ENCODE measurements at places on chromosomes 12 and 14.

GRCh38 chr12:95326445-95326844, 108.8 kb downstream of the VEZT start:
- DNase-seq: no peak

DNA sequence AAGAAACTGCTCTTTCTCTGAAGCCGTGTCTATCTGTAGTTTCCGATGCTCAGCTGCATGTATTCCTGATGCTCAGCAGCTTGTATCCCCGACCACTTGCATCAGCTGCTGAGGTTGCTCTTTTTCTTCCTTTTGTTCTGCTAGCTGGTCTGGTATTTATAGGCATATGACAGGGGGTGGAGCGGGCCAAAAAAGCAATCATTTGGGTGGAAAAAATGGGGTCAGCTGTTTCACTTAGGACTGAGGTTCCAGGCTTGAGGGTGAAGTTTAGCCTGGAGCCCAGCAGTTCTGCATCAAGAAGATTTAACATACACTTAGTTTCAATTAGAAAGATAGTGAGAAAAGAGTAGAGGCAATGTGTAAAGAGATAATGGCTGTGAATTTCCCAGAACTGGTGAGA, 23.6 kb upstream of the AMN1 start:
- no peak for DNase-seq

GRCh38 chr12:105741786-105742566, 396.8 kb downstream of the NUAK1 start:
- DNase-seq: peak; percentile 67

- peak; percentile 35 for DNase-seq
Measured at GRCh38 chr14:94400422-94400841, 12.0 kb upstream of the SERPINA1 start.

GRCh38 chr12:47014474-47014873, 64.9 kb upstream of the PCED1B start:
- peak; percentile 79 for DNase-seq

DNA sequence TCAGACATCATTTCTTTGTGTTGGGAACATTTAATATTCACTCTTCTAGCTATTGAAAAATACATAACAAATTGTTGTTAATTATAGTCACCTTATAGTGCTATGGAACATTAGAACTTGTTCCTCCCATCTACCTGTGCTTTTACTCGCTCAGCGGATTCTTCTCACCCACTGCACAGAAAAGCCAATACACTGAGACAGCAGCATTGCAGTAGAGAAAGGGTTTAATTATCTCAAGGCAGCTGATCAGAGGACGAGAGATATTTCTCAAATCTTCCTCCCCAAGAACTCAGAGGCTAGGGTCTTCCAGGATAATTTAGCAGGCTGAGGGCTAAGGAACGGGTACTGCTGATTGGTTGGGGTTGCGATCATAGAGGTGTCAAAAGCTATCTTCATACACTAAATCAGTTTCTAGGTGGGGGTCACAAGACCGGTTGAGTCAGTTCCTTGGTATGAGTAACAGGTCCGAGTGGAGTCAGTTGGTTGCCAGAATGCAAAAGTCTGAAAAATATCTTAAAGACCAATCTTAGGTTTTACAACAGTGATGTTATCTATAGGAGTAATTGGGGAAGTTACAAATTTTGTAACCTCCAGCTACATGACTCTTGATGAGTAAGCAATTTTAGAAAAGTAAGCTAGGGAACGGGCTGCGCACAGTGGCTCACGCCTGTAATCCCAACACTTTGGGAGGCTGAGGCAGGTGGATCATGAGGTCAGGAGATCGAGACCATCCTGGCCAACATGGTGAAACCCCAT, 173.1 kb downstream of the FBXL14 start:
- no peak for DNase-seq

GRCh38 chr12:16187660-16188059, 89.8 kb downstream of the SLC15A5 start:
- no peak for DNase-seq

- peak; percentile 44 for DNase-seq
Measured at GRCh38 chr14:66070542-66071319, 415.4 kb upstream of the CCDC196 start.

DNA sequence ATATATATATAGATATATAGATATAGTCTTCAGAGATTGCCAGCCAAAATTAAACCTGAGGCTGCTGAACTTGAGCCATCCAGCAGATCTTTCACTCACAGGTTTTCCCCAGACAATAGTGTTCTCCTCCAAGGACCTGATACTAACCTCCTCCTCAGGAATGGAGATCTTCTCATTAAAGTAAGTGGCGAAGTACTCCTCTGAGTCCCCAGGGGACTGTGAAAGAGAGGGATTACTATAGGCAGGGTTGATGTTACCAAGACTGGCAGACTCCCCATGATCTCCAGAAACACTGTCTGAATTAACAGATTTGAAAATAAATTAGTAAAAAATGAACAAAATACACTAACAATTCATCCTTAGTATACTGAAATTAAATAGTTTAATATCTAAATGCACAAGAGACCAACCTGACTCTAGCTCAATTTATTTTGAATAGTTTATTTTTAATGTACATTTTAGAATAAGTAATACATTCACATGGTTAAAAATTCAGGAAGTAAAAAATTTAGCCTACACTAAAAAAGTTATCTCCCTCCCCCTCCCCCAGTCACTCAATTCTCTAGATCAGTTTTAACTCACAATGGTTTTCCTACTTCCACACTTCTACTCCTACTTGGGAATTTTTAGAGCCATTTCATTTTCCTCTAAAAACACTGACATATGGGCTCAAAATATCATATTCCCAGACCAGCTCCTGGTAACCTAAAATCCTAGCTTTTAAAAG, 17.7 kb downstream of the SLC11A2 start:
- DNase-seq: no peak

- DNase-seq: no peak
Measured at GRCh38 chr14:94615254-94615653, 3.1 kb downstream of the SERPINA3 start.

GRCh38 chr12:87216436-87216835, 812.8 kb downstream of the C12orf50 start:
- peak; percentile 20 for DNase-seq

DNA sequence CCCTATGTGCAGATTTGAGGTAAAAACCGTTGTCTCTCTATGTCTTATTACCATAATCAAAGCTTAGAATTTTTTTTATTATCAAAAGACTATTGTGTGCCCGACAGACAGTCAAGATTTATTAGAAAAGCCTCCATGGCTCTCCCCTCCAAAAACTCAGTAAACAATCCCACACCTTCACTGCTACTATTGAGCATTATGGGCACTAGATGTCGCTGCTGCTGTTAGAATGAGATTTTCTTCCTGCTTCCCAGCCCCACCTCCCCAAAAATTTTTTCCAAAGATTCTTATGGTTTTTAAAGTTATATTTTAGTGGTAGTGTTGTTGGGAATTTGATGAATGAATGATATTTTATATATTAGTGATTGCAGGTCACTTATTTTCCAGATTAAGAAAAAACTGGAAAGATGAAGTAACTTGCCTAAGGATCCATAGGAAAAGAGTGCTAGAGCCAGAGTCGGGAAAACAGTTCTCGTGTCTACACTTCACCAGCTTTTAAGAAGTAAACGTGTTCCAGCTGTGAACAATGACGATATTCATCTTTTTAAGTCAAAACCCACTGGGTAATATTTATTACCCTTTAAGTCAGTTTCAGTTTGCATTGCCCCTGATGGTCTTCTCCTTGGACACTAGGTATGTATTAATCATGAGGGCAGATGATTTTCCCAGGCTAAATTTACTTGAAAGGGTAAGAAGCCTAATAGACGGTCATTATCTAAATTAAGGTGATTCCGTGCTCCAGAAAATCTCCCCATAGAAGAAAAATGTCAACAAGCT, 12.2 kb upstream of the FOXG1 start:
- DNase-seq: peak; percentile 89

- DNase-seq: peak; percentile 79
Measured at GRCh38 chr12:82479511-82479910, 121.2 kb downstream of the METTL25 start.

- peak; percentile 95 for DNase-seq
Measured at GRCh38 chr12:120230326-120230973, 29.5 kb upstream of the RPLP0 start.

DNA sequence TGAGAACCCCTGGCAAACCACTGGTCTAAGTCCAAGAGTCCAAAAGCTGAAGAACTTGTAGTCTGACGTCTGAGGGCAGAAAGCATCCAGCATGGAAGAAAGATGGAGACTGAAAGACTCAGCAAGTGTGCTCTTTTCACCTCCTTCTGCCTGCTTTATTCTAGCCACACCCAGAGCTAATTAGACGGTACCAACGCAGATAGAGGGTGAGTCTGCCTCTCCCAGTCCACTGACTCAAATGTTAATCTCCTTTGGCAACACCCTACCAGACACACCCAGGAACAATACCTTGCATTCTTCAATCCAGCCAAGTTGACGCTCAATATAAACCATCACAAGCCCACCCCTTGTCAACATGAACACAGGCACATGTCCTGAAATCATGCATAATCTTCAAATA, 155.1 kb downstream of the CCDC59 start:
- no peak for DNase-seq

- peak; percentile 41 for DNase-seq
Measured at GRCh38 chr14:73764406-73765280, 50.5 kb upstream of the PNMA1 start.

GRCh38 chr12:308511-308910, 45.9 kb upstream of the SLC6A13 start:
- DNase-seq: no peak

DNA sequence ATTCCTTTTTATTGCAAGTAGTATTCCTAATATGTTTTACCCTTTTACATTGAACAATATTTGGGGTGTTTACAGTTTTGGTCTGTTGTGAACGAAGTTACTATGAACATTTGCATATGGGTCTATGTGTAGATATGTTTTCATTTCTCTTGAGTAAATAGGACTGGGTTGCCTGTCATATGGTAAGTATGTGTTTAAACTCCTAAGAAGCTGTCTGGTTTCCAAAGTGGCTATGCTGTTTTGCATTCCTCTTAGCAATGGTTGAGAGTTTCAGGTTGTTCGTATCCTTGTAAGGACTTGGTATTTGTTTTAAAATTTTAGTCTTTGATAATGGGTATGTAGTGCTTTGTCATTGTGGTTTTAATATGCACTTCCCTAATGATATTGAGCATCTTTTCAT, 6.3 kb downstream of the METAP2 start:
- peak; percentile 62 for DNase-seq

DNA sequence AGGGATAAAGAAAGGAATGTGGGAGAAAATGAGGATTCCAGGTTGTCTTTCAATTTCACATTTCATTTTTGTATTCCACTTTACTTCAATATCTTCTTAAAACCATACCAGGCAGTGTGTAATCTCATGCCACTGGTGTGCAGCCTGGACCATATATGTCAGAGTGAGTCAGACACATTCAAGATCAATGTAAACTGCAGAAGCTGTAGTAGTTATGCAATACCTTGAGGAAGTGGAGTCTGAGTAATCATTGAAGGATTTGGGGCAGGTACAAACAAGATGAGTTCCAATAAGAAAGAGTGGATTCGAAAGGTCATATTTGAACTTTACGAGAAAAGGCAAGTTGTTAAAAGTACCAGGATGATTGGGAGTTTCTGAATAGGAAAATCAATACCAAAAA, 14.1 kb downstream of the PLCZ1 start:
- peak; percentile 18 for DNase-seq

DNA sequence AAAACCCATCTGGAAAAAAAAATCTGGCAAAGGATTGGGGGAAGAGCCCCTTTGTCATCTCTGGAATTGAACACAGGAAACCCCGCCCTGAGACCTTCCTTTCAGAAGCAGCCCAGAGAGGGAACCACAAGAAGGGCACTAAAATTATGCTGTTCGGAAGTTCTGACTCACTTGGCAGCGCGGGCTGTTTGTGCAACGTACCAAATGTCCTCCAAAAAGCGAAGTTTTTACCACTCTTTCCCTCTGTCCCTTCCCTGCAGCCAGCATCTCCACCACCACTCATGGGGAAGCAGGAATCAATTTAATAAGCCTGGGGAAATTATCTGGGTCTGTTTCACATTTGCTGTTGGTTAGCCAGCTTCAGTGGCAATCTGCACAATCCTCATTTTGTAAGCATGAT, 3.2 kb upstream of the SYNE3 start:
- DNase-seq: peak; percentile 80

DNA sequence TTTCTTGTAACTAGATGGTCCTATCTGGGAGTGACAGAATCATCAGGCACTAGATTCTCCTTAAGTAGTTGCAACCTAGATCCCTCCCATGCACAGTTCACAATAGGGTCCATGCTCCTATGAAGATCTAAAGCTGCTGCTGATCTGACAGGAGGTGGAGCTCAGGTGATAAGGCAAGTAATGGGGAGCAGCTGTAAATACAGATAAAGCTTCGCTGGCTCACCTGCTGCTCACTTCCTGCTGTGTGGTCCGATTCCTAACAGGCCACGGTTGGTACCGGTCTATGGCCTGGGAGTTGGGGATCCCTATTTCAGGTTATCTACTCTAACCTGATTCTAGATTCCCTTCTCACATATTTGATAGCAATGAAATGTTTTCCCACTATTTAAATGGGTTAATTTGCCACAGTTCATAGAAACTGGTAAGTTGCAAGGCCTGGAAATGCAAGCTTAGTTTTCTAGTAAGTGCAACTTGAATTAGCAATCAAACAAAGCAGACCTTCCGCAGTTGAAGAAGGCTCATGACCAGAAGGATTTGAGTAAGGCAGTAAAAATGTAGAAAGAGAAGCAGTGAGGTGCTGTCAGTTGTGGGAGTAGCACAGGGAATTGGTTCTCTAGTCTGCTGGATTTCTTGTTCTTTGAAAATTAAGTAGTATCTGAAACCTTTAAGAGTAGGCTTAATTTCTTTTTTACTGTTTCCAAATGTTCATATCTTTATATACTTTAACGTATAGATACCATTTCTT, 332.3 kb downstream of the EGLN3 start:
- no peak for DNase-seq

DNA sequence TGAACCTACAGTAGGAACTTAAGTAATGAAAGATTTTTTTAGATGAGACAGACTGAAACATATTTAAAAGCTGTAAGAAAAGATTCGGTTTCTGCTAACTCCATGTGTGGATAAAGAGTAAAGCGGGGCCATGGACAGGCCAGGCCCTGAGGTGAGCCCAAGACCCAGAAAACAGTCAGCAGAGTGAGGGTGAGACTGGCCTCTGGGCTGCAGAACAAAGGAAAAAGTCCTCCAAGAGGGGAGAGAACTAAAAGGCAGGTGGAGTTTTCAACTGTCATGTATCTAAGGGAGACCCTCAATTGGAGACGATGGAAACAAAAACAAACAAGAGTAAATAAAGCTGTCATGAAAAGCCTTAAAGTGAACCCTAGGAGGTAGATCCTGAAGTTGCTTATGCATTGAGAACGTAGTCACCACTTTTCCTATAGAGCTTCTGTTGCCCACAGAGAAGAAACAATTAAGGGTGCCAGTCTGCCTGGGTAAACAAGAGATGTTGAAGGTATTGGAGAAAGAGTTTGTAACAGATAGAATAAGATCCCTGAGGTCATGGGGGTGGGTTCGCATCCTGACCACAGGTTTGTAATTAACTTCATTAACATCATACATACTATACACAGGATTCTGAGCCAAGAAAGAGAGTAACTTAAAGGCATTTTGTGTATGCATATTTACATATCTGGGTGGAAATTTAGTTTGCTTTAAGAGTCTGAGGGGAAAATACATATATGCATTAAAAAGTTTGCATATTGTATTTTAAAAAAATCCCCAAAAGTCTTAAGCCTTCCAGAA, 268.7 kb upstream of the PDE3A start:
- no peak for DNase-seq
